ENCODE measurements at places on chromosomes 11 and 22. TPM values are rescaled to one million over a fixed set of nuclear protein-coding genes. Genes with fewer than 3 reads are reported as not detected.

Gene KDM4D
- total RNA-seq, result 1.9 TPM

Gene PKP3
- total RNA-seq, result 3.5 TPM

Gene SHISA8
- total RNA-seq, result not detected

Gene C11orf42
- not detected for total RNA-seq

Gene OR51I1
- 0.73 TPM for total RNA-seq

Gene SLC5A4
- total RNA-seq, result 0.74 TPM

DNA sequence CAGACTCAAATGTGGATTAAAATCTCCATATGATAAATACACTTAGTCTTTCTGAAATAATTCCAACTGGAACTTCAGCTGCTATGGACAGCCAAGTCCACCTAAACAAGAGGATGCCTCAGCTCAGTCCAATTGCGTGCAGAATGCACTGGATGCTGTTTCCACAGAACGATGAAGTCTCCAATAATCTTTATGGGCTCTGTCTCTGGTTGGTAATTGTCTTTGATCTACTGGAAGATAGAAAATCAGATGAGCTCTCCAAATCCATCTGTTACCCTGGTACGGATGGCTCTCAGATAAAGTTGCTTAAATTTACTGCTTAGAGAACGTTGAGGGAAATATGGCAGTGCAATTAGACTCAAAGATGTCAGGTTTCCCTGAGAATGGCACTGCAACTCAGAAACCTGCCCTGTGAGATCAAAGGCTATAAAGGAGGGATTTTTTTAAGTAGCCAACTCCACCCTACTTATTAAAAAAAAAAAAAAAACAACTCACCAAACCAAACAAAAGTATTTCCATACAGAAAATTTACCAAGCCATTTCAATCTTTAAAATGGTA lies 859 bp upstream of the BIRC3 start:
- H3K4me3 ChIP-seq, result no peak overlapping the region
- H3K27me3 ChIP-seq, result no peaks in the 10 kb centered on the region
- DNase-seq, result no peak
- no peaks in the 10 kb centered on the region for H3K36me3 ChIP-seq
- peaks cover 3% of the 10 kb centered on the region for H3K4me1 ChIP-seq

GRCh38 chr11:27018902-27019529 lies 21.6 kb upstream of the BBOX1 start:
- no peaks in the 10 kb centered on the region for H3K4me1 ChIP-seq
- H3K27ac ChIP-seq, result no peak overlapping the region
- H3K4me3 ChIP-seq, result no peak overlapping the region
- DNase-seq, result no peak
- H3K36me3 ChIP-seq, result no peaks in the 10 kb centered on the region

DNA sequence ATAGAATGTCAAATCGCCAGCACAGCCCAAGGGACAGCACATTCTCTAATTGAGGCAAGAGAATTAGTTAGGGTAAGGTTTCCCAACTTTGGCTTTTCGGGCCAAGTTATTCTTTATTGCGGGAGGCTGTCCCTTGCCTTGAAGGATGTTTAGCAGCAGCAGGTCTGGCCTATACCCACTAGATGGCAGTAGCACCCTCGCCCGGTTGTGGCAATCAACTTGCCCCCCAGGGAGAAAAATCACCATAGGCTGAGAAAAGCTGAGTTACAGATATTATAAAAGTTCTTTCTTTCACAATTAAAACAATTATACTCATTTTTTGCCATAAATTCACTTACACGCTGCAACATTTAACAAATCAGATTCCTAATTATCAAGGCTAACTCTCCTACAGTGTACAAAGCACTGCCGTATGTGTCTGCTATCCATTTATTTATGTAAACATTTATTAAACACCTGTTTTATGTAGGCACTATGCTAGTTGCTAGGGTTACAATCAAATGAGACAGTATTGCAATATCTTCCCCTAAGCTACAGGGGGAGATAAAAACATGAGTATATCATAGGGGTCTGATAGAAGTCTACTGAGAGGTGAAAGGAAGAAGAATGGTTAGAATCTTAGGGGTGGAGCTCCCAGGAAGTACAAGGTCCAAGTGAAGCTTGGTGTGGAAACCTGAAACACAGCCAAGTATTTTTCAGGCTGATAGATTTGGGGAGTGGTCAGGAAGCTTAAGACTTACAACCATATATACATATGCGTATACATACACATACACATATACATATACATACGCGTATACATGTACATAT lies 452.3 kb downstream of the RAB38 start:
- no peaks in the 10 kb centered on the region for H3K36me3 ChIP-seq
- no peak overlapping the region for H3K4me3 ChIP-seq
- no peaks in the 10 kb centered on the region for H3K27me3 ChIP-seq
- no peak for DNase-seq
- H3K27ac ChIP-seq, result no peak overlapping the region

DNA sequence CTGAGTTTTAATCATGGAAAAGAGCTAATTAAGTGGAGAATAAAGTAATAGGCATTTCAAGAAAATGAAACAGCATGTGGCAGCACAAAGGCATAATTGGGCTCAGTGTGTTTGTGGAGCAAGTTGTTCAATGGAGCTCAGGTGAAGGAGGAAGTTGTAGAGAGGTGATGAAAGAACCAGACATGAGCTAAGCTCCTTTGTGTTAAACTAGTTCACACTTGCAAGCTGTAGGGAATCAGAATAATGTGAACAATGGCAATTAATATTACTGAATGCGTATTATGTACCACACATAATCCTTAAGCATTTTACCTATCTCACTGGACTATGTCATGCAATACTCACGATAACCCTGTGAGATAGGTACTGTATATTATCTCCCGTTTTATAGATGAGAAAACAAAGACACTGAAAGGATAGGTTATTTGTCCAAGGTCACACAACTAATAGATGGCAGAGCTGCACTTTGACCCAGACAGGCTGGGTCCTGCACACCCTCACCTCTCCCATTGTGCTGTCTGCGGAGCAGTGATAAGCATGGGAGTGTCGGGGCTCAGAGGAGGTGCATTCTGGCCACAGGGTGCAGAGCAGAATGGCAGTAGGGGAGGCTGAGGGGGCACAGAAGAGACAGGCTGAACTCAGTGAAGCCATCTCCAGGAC lies 8.9 kb downstream of the OLFML1 start:
- no peak overlapping the region for H3K4me3 ChIP-seq
- no peak overlapping the region for H3K27ac ChIP-seq
- no peak for DNase-seq

DNA sequence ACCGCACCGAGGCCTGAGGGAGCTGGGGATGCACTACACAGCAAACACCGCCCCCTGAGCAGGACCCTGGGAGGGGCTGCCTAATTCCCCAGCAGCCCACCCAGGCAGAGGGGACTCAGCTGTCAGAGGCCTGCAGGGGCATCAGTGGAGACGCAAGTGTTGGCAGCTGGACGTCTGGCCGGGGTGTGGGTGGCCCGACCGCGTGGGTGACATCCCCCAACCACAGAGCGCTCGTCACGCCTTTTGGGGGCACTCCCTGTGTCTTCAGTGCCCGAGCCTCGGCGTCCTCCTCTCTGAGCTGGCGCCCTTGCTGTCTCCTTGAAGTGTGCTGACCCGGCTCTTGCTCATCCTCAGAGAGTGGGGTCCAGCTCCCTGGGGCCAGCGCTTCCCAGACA lies 150.2 kb downstream of the BRD1 start:
- no peaks in the 10 kb centered on the region for H3K36me3 ChIP-seq
- no peak overlapping the region for H3K4me3 ChIP-seq
- no peak overlapping the region for H3K27ac ChIP-seq

DNA sequence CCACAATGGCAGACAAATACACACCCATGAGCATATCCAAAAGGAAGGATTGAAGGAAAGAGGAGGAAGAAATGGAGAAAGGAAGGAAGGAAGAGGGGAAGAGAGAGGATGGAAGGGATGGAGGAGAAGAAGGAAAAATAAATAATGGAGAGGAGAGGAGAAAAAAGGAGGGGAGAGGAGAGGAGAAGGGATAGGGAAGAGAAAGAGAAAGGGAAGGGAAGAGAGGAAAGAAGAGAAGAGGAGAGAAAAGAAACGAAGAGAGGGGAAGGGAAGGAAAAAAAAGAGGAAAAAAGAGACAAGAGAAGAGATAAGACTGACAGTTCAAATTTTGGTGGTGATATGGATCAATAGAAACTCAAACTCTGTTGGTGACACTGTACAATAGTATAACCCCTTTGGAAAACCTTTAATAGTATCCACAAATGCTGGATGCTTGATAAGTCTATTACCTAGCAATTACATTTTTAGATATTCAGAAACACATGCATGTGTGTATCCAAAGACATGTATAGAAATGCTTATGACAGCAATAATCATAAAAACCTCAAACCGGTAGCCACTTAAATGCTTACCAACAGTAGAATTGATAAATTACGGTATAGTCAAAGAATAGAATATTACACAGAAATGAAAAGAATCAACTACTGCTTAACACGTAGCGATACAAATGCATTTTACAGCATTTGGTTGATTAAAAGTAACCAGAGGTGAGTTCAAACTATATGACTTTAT lies 1.2 kb upstream of the HBD start:
- no peak overlapping the region for H3K27ac ChIP-seq
- H3K27me3 ChIP-seq, result no peaks in the 10 kb centered on the region
- H3K4me1 ChIP-seq, result no peaks in the 10 kb centered on the region
- H3K36me3 ChIP-seq, result no peaks in the 10 kb centered on the region

GRCh38 chr11:108906826-108907225 lies 242.0 kb downstream of the DDX10 start:
- H3K4me1 ChIP-seq, result peaks cover 2% of the 10 kb centered on the region
- H3K4me3 ChIP-seq, result no peak overlapping the region
- H3K27ac ChIP-seq, result no peak overlapping the region
- no peak for DNase-seq
- no peaks in the 10 kb centered on the region for H3K27me3 ChIP-seq

DNA sequence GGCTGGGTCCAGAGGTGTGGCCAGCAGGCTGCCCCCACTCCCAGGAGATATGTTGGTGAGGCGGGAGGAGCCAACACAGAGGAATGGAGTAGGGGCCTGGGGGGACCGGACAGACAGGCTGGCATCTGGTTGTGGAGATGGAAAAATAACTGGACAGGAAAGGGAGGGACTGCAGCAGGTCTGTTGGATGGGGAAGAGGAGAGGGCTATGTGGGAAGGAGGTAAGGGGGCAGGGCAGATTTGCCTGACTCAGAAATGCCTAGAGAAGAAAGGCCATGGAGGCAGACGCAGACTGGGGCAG lies 160.4 kb downstream of the TRIM29 start:
- DNase-seq, result no peak
- H3K36me3 ChIP-seq, result no peaks in the 10 kb centered on the region
- H3K4me3 ChIP-seq, result no peak overlapping the region
- no peaks in the 10 kb centered on the region for H3K27me3 ChIP-seq
- H3K27ac ChIP-seq, result no peak overlapping the region
- H3K4me1 ChIP-seq, result no peaks in the 10 kb centered on the region

DNA sequence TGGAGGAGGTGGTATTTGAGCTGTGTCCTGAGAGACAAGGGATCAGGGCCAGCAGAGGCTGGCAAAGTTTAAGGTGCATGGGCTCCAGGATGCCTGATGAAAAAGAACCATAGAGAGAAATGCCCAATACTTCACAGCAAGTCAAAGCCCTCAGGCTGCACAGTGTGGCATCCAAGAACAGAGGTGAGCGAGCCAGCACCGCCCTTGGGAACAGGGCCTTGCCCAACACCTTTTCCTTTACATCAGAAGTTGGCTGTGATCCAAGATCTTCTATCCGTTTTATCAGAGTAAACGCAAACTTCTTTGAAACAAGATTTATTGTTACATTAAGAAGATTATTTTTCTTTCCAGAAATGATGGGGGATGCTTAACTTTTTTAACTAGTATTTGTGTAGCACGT lies 1.4 kb downstream of the B3GNT6 start:
- H3K4me3 ChIP-seq, result no peak overlapping the region
- H3K27ac ChIP-seq, result no peak overlapping the region
- DNase-seq, result no peak
- peaks cover 3% of the 10 kb centered on the region for H3K4me1 ChIP-seq

DNA sequence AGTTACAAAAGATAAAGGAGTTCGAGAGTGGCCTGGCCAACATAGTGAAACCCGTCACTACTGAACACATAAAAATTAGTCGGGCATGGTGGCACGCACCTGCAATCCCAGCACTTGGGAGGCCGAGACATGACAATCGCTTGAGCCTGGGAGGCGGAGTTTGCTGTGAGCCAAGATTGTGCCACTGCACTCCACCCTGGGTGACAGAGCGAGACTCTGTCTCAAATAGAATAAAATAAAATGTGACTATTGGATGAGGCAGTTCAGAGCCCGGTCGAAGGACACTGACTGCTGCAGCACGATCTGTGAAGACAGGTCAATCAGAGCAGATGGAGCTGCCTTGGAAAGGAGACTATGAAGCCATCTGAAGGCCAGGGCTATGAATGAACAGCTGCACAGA lies 37.7 kb upstream of the ANO1 start:
- no peaks in the 10 kb centered on the region for H3K36me3 ChIP-seq
- H3K4me1 ChIP-seq, result no peaks in the 10 kb centered on the region
- DNase-seq, result no peak
- H3K27ac ChIP-seq, result no peak overlapping the region
- H3K4me3 ChIP-seq, result no peak overlapping the region

DNA sequence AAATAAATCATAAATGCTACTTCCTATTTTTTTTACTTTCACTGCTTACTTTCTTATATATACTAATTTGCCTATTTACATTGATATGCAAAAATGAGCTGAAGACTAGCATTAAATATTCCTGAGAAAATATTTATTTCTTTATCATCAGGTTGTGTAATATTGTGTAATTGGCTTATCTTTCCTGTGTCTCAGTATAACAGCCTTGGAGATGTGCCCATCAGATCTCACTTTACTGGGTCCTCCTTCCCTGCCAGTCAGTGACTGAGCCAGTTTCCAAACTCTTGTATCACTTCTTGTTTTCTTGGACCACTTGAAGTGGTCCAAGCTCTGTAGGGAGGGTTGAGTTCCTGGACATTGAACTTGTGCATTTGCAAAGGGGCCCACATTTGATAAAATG lies 900.0 kb downstream of the LUZP2 start:
- no peak overlapping the region for H3K27ac ChIP-seq
- H3K4me3 ChIP-seq, result no peak overlapping the region
- H3K27me3 ChIP-seq, result no peaks in the 10 kb centered on the region
- H3K4me1 ChIP-seq, result no peaks in the 10 kb centered on the region
- no peak for DNase-seq
- H3K36me3 ChIP-seq, result no peaks in the 10 kb centered on the region

GRCh38 chr22:22855617-22856308 lies 31.9 kb upstream of the IGLL5 start:
- no peak for DNase-seq
- no peaks in the 10 kb centered on the region for H3K4me1 ChIP-seq
- H3K4me3 ChIP-seq, result no peak overlapping the region
- H3K27ac ChIP-seq, result no peak overlapping the region
- H3K27me3 ChIP-seq, result no peaks in the 10 kb centered on the region

- no peaks in the 10 kb centered on the region for H3K4me1 ChIP-seq
- H3K4me3 ChIP-seq, result no peak overlapping the region
- DNase-seq, result no peak
Observed at GRCh38 chr22:44505796-44506354, 7.8 kb upstream of the RTL6 start.

- no peaks in the 10 kb centered on the region for H3K4me1 ChIP-seq
- H3K36me3 ChIP-seq, result no peaks in the 10 kb centered on the region
- no peaks in the 10 kb centered on the region for H3K27me3 ChIP-seq
- no peak overlapping the region for H3K4me3 ChIP-seq
- no peak overlapping the region for H3K27ac ChIP-seq
- DNase-seq, result no peak
Observed at GRCh38 chr11:82976786-82977185, 75.2 kb downstream of the DDIAS start.

- no peak overlapping the region for H3K27ac ChIP-seq
- no peaks in the 10 kb centered on the region for H3K27me3 ChIP-seq
Observed at GRCh38 chr11:111727431-111727830, 38.8 kb downstream of the PPP2R1B start.

- no peaks in the 10 kb centered on the region for H3K27me3 ChIP-seq
- no peak overlapping the region for H3K27ac ChIP-seq
- no peak overlapping the region for H3K4me3 ChIP-seq
- H3K4me1 ChIP-seq, result no peaks in the 10 kb centered on the region
- DNase-seq, result no peak
Observed at GRCh38 chr11:3367221-3367620, 11.7 kb downstream of the ZNF195 start.
